ENCODE measurements at places on chromosomes 4 and X.

DNA sequence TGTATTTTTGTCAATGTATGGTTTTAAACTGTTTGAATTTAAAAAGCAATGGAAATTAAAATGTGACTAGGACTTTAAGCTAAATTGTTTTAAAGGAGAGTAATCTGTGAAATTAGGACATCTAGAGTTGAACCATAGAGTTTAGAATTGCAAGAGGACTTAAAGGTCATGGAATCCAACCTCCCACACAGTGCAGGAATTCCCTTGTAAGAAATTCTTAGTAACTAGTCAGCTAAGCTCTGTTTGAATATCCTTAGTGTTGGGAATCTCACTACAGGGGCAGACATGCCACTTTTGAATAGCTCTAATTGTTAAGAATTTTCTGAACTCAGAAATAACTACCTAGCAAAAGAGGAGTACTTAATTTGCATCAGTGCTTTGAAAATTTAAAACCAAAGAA is 292.9 kb downstream of the IL1RAPL1 start:
- no peak for DNase-seq

GRCh38 chr4:125321709-125322365 is 7.1 kb downstream of the FAT4 start:
- DNase-seq: no peak

DNA sequence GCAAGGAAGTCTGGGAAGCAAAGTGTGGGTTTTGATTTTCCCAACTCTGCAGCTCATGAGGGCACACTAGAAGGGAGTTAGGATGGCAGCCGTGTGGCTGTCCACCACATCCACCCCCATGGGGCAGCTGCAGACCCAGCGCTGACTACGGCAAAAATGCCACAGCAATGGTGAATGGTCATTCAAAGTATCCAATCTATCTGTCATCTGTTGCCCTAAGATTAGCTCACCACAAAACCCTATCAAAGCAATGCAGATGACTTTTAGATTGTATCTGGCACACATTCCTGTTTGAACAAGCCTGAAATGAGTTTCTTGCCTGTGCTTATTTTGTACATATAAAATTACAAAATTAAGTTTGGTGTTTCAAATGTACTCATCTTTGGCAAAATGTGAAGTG is 29.7 kb upstream of the HPSE start:
- no peak for DNase-seq

DNA sequence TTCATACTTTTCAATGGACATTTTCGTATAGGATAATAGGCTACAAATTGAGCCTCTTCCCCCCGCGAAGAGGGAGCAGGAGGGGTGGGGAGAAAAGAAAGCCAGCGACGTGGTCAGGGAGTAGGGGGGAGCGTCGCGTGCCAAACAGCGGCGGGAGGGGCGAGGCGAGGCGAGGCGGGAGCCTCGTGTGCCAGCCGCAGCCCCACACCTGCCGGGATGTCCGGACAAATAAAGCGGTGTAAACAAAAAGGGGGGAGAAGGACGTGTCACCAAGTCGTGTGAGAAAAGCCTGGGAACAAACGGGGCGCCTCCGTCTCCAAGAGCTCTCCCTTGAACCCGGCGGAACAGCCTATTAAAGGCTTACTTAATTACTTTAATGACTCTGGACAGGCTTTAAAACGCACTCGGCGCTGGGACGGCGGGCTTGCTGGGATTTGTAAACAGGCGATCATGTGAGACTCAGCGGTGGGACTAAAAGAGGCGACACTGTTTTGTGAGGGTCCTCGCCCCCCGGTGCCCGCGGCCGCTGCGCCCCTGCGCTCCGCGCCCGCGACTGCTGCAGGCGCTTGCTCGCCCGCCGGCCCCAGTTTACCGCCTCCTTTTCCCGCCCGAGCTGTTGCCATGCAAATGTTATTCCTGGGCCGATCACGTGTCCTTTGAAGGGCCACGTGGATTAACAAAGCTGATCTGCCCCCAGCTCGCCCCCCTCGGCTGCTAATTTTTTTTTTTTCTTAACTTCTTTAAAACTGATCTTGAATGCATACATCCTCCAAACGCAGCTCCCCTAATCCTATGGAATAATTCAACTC is at the start of gene HELT:
Gene HELT (plus strand): TSS at position 527 of the 809 bp plus-strand sequence. CDS start 439 bp downstream, outside the sequence.
- no peak for DNase-seq

GRCh38 chr4:41839916-41840854 is 91.7 kb upstream of the PHOX2B start:
- no peak for DNase-seq

DNA sequence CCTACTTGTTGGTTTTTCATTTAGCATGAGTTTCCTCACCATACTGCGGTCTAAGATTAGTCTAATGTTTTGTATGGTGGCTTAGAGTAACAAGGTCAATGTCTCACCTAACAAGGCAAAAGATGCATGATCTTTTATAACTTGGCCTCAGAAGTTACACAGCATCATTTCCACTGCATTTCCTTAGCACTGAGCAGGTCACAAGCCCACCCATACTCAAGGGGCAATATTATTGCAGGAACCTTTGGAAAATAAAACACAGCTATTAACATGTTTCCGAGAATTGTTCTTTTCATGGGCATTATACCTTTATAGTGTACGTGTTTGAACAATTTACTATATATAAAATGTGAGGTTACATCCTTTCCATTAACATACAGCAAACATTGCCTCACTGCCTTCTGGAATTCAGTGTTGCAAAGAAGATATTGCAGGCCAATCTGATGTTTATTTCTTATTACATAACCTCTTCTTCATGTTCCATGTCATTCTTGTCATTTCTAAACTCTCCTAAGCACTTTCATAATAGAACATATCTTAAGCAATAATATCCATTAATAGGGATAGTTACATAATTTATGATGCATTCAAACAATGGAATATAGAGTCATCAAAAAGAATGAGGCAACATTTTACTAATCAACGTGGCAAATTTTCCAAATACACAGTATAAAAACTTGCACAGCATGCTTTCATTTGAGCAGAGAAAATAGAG is 153.8 kb downstream of the AREG start:
- DNase-seq: no peak

- no peak for DNase-seq
Measured at GRCh38 chr4:166197166-166197565, 324.1 kb downstream of the TLL1 start.

GRCh38 chr4:187294861-187295260 is 571.2 kb upstream of the FAT1 start:
- DNase-seq: no peak

- no peak for DNase-seq
Measured at GRCh38 chrX:33062041-33062440, 149.3 kb downstream of the DMD start.

DNA sequence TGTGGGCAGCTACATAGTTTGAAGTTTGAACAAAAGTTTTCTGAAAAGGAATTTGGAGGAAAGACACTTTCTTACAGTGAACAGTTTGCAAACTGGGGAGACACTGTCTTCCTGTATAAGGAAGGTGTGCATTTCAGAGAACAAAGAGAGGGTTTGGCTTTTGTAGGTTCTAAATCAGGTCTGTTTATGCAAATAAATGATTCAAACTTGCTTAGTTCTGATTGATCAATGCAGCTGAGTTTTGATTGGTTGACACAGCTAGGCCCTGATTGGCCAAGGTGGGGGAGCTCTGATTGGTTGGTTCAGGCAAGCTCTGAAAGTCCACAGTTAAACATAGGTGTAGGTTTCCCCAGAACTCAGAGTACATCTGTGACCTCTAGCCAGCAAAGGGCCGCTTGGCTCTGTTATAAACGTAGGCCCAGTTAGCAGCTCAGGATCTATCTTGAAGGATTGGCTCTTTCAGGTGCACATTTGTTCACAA is 63.0 kb upstream of the ENPP6 start:
- no peak for DNase-seq

DNA sequence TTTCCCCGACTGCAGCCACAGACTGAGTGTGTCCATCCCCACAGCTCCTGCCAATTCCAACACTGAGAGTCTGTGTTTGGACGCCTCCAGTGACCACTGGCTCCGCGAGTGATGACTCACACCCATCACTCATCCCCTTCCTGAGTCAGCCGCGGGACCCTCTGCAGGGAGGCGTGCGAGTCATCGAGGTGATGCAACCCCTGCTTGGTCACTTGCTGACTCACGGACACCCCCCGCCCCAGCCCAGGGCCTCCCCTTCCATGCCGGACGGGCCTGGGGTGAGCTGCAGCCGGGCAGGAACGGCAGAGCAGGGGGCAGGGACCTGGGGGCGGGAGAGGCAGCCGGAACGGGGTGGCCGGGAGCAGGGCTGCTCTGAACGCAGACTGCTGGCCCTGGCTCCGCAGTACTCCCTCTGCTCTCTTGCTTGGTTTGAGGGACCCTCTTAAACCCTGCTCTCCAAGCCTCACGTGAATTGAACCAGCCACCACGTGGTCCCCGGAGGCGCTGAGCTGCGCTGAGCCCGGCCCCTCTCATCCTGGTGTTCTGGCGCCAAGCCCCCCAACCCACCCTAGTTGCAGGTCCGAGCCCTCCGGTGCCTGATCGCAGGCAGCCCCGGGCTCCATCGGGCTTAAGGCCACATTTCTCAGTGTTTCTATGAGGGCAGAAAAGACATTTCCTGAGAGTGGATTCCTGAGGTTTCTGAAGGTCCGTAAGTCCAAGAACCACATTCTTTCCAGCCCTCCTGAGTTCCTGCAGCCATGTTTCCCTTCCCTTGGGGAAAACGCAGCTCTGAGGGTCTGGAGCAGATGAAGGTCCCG is 32.4 kb downstream of the FGFRL1 start:
- DNase-seq: peak; percentile 3

- no peak for DNase-seq
Measured at GRCh38 chr4:184066584-184067300, 150.9 kb downstream of the ENPP6 start.
